ENCODE measurements at places on chromosomes 12 and 14. TPM values are rescaled to one million over a fixed set of nuclear protein-coding genes. Genes with fewer than 3 reads are reported as not detected.

DNA sequence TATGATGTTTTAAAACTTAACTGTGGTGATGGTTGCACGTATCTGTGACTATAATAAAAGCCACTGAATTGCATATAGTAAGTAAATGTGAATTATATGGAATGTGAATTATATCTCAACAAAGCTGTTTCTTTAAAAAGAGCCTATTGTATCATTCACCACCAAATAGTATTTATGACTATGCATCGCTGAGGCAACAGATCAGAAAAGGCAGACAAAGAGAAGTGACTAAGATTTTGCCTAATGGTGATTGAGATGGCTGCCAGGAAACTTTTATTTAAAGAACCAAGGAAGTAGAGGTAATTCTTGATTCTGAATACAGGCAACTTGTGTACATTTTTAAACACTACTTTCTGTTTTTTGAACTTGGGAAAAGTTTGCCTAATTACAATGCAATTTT, 31.7 kb downstream of the DHRS7 start:
- DNase-seq = no peak

- DNase-seq = no peak
Measured at GRCh38 chr12:100826323-100826722, 31.7 kb downstream of the ANO4 start.

- no peak for DNase-seq
Measured at GRCh38 chr12:2111826-2112225, 59.0 kb downstream of the CACNA1C start.

GRCh38 chr14:71410578-71411284, 503.5 kb downstream of the PCNX1 start:
- DNase-seq = no peak

CSRP2 gene
- total RNA-seq = 3.5 TPM

GRCh38 chr14:75322746-75323145, 44.1 kb downstream of the FOS start:
- DNase-seq = no peak

GRCh38 chr14:44759277-44759676, 202.5 kb downstream of the KLHL28 start:
- DNase-seq = no peak

DNA sequence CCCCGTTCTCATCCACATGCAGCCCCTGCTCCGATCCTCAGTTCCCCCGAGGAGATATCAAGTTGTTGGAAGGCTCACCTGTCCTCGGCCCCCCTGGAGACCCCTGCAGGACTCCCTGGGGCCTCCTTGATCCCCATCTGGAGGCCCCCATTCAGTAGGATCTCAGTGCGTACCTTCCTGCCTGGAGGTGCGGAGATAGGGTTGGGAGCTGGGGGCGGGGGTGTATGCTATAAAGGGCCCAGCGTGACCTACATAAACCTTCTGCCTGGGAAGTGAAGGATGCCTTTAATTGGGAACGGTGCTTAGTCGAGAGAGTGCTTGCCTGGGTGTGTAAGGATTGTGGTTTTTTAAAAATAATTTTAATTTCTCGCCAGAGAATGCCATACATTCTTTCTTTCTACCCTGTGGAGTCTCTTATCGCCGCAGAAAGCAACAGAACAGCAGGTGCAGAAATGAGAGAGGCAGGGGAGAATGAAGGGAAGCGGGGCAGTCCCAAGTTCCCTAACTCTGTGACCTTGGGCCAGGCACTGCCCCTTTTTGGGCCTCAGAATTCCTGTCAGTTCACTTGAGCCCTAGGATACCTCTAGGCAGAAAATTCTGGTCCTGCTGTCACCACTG, 153.7 kb downstream of the TSPAN9 start:
- DNase-seq = no peak

GRCh38 chr12:76402259-76402658, 54.0 kb upstream of the BBS10 start:
- DNase-seq = no peak

DNA sequence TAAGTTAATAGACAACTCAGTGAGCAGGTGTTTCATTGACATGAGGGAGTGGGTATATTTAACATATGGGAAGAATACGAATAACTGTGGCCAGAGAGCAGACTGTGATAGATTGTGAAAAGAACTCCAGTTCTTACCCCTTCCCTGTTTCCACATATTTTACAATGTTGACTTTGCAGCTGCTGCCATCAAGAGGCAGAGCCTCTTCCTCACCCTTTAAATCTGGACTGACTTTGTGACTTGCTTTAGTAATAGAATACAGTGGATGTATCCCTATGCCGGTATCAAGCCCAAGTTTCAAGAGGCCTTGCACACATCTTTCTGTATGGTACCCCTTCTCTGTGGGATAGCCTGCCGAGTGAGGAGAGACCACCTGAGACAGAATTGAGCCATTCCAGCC, 356.7 kb downstream of the ETNK1 start:
- no peak for DNase-seq

Data from activated T-helper 2 cell treated with anti-CD3 and anti-CD28 coated beads, Interferon-gamma antibody, Interleukin-2, Interleukin-4, amounts not matched to agents 10 μg/mL and 5 μg/mL and 100 μg/mL, durations not matched to agents 14 hours and 24 hours and 36 hours (primary cell).